ENCODE measurements at places on chromosomes 12 and 14. TPM values are rescaled to one million over a fixed set of nuclear protein-coding genes. Genes with fewer than 3 reads are reported as not detected.
A peak's percentile ranks its signal among the peaks of the same experiment; 100 is the strongest.

- no peak for DNase-seq
Observed at GRCh38 chr12:1836854-1837421, 16.6 kb downstream of the LRTM2 start.

Gene CCND2
- total RNA-seq: 160 TPM

GRCh38 chr12:68939505-68939904 lies 6.5 kb upstream of the CPM start:
- no peak for DNase-seq

- DNase-seq: no peak
Observed at GRCh38 chr12:6198051-6198450, 2.1 kb upstream of the CD9 start.

Gene OAS3
- 31.2 TPM for total RNA-seq

DNA sequence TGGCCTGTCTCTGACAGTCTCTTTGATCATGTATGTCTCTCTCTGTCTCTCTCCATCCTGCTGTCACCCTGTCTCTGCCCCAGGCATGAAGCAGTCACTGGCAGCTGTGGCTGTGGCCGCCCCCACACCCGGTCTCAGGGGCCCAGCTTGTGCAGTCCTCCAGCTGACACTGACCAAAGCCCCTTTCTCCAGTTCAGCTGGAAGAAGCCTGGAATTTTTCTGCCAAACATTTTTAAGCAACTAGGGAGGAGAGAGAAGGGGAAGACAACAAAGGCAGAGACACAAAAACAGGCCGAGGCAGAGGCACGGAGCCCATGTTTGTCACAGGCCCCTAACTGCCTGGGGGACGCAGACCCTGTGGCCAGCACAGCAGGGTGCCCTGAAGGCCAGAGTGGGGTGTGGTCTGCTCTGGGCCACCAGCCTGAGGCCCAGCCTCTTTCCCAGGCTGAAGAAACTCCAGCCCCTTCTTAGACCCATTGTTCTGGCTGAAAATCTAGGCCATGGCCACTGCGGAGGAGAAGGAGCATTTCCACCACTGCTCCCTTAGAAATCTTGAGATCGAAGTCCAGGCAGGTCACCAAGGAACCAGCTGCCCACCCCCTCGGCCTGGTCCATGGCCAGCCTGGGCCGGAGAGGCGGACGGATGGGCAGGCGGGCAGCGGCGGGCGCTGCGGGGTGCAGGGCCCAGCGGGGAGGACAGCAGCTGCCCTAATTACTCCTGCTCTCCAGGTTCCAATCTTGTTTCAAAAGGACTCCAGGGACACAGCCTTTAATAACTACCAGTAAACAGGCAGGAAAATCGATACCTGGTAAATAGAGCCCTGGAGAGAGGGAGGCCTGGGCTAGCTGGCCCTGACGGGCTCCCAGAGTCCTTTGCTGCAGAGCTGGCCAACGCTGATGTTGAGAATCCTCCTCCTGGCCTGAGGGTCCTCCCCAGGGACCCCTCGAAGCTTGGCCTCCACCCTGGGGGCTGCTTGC lies 14.9 kb downstream of the DTX1 start:
- no peak for DNase-seq

GRCh38 chr14:95522556-95522955 lies 6.1 kb upstream of the SYNE3 start:
- DNase-seq: no peak

DNA sequence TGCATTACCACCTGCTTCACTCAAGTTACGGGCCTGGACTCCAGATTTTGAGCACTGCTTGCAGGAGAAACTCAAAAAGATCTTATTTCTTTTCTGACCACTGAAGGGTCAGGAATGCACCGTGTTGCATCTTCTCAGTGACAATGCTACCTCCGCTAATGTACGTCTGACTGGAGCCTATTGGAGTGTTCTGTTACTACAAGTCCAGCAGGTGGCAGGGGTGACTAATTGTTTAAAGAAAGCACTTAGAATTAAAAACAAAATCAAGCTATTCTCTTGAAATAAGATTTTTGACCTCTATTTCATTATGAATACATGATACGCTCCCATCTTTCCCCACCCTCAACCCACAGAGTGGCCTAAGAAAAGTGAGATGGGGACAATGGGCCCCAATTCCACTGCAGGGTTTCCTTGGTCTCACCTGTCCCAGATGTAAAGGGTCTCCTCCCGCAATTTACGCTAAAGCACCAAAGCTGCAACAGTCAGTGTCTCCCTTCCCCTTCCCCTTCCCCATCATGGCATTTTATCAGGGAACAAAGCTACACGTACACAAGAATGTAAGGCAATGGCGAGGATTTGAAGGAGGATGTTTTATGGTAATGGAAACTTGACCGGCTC lies 2.2 kb downstream of the TBPL2 start:
- DNase-seq: no peak

DNA sequence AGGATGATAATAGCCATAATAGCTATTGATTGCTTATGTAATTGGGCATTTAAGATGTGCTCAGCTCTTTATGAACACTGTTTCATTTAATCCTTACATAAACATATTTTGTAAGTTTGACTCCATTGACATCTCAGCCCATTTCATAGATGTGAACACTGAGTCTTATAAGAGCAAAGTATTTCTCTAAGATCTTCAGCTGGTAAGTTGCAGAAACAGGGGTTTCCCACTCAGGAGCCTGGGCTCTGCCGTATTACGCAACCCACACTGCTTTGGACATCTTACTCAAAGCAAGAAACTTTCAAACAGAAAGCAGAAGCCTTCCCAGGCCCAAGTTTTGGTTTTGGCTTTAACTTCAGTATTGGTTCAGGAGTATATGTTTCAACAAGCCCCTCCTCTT lies 705.1 kb downstream of the MED13L start:
- DNase-seq: no peak

- peak; percentile 28 for DNase-seq
Observed at GRCh38 chr12:57461276-57461916, 1.8 kb downstream of the GLI1 start.

Gene GRIP1
- 0.54 TPM for total RNA-seq

Gene INHBC
- 0.27 TPM for total RNA-seq

Gene FBXW8
- total RNA-seq: 18.9 TPM

- DNase-seq: no peak
Observed at GRCh38 chr12:113432986-113433385, 10.8 kb downstream of the SDSL start.

DNA sequence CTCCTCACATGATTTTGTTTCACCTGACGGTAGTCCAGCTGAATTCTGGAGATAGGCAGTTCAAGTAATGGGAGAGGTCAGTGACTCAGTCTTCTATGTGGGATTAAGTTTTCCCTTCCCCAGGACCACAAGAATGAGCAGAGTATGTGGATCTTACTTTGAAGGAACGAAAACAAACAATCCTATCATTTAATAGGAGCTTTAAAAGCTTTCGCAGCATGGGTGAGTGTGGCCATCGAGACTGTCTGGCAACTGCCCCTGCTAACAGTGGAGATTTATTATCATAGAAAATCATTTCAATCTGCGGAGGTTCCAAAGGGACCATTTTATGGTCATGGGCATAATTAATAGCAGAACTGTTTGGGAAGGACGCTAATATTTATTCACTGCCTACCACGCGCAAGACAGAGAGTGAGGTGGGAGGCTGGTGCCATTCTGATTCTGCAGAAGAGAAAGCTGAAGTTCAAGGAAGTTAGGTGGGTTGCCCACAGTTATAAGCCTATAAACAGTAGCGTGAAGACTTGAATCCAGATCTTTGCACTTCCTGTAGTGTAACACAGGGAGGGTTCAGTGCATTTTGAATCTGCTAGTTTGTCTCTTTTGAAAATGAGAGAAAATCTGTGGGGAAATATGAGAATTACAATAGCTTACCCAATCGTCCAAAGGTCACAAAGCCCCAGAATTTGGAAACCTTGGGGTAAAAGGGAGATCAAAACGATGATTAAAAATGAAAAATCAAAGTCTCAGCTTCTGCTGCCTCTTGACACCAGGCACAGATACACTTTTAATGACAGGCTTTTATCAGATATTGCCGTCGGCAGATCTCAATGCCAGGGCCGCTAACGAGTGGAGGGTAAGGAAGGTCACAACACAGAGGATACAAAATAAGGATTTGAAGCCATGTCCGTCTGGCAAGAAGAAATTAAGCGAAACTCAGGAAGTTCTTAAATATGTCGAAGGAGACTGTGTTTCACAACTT lies 209.6 kb downstream of the CRADD start:
- no peak for DNase-seq

Gene SYNDIG1L
- not detected for total RNA-seq
